Ecto neural progenitor cell (in vitro differentiated cells): ENCODE measurements at places on chromosomes 13 and 19.

DNA sequence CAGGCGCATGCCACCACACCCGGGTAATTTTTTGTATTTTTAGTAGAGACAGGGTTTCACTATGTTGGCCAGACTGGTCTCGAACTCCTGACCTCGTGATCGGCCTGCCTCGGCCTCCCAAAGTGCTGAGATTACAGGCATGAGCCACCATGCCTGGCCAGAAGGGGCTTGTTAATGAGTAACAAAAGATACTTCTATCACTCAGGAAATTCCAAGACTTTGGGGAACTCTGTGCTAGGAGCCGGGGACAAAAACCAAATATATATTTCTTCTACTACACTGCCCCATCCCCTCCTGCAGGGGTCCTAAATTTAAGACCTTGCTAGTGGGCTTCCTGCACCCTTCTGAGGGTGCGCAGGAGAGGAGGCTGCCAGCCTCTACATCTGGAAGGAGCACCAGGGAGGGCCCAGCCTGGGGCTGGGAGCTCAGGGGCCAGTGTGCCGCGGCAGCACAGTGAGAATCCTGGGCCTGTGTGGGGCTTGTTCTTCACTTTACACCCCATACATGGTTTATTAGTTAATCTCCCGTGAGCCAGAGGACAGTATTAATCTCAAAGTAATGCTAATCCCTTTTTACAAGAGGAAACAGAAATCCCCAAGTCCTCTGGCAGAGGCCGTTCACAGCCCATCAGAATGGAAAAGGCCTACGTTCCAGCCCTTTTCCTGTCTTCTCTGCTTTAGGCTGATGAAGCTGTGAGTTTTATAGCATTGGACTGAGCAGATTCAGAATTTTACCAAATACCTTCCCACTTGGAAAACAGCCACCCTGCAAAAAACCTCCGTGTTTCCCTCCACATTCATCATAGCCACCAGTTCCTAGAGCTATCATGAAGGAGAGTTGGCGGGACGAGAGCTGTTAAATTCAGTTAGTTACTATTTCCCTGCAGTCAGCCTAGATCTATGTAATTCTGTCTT lies 44.4 kb upstream of the NPAS1 start:
- no peak for DNase-seq

- no peak for DNase-seq
These were observed 10.1 kb upstream of the NFIX start for GRCh38 chr19:12985049-12985776.

DNA sequence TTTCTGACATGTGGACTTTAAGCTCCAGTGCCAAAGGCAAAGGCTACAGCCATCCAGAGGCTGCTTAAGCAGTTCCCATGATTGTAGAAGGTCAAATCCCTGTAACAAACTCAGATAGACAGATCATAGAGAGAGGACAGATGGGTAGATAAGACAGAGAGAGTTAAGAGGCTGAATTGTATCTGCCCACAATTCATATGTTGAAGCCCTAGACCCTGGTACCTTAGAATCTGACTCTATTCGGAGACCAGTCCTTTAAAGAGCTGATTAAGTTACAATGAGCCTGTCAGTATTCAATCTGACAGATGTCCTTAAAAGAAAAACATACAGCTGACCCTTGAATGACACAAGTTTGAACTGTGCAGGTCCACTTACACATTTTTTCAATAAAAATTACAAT lies 115.2 kb downstream of the RAP2A start:
- no peak for DNase-seq

DNA sequence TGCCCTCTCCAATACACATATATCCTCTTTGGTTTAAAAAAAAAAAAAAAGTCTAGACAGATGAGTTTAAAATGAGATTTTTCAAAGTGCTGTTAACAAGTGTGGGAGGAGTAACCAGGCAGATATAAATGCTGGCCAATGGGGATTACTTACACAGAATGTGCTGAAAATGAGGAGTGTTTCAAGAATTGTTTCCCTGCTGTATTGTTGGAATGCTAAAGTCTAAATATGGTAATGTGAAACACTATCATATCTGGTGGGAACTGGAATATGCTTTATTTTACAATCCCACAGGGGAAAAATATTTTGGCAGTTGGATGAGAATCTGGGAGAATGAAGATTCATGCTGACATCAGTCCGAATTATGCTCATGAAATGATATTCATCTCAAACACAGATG lies 250.7 kb downstream of the DCT start:
- no peak for DNase-seq

DNA sequence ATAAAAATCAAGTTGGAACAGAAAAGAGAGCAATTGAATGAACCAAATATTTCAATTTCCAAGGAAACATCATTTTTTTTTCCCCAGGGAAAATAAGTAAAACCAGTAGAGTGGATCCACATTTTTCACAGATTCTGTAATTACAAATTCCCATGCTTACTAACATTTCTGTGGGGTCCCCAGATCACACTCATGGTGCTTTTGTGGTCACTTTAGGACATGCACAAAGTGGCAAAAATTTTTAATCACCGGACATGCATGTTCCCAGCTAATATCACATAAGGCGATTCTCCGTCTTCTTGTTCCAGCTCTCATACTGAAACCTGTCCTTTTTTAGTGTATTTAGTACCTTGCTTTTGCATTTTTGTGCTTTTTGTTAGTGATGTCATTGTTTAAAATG lies 748.2 kb upstream of the SLITRK1 start:
- DNase-seq: no peak

- no peak for DNase-seq
These were observed 13.7 kb downstream of the MAU2 start for GRCh38 chr19:19334063-19334988.

GRCh38 chr19:47231215-47232054 lies 436 bp upstream of the BBC3 start:
- DNase-seq: peak; percentile 90

- no peak for DNase-seq
These were observed 7.4 kb downstream of the ZNF671 start for GRCh38 chr19:57719901-57720519.

DNA sequence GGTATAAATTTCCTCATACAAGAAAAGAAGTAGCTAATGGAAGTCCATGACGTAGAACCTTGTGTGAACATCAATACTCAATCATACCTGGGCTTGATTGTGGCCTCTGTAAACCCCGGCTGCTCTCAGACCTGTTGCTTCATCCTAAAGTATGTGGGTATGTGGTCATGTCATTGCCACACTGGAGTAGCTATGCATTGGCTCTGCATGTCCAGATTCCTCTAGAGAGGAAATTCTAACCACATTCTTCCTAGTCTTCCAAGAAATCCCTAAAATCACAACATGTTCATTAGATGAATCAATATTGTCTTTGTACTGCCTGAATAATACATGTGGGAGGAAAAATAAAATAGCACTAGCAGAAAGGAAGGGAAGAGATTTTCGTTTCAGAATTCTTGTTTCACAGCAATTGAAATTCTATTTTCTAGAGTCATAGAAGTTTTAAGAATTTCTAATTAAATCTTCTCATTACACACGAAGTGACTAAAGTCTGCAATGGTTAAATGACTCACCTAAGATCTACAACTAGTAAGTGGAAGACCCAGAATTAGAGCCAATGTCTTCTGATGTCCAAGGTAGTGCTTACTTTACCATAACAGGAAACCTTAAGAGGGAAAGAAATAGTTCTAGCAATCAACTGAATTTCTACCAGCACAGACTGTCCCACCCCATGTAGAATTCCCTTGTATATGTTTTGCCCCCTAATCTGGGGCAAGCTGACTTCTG lies 28.0 kb downstream of the RXFP2 start:
- DNase-seq: no peak

DNA sequence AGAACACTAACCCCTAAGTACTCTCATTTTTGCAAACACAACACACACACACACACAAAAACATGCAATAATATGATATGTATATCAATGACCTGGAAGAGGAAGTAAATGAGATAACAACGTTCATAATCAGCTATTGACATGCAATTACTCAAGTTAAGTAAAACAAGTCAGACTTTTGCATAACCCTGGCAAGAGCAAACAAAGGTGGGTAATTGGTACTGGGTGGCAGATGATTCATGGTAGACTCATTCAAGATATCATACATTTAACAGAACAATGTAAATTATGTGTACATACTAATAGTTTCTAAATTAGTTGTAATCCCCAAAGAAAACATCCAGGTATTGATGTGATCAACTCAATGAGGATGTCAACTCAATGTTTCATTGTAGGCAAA lies 508.8 kb downstream of the DACH1 start:
- DNase-seq: no peak

DNA sequence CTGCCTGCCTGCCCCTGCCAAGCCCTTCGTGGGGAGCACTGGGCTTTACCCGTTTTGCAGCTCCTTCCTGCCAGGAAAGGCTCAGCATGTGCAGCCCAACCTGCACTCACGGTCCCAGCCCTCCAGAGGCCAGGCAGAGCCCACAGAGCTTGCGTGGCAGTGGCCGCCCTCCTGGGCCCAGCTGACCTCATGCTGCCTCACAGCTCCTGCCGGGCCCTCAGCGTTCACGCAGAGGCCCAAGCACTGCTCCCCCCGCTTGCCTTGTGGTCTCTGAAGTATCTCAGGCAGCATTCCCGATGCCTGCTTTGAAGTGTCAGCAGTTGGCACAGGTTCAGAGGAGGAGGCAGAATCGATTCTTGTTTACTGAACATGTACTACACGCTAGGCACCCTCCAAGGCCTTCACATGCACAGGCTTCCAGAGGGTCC lies 32.5 kb downstream of the CAPN12 start:
- no peak for DNase-seq

DNA sequence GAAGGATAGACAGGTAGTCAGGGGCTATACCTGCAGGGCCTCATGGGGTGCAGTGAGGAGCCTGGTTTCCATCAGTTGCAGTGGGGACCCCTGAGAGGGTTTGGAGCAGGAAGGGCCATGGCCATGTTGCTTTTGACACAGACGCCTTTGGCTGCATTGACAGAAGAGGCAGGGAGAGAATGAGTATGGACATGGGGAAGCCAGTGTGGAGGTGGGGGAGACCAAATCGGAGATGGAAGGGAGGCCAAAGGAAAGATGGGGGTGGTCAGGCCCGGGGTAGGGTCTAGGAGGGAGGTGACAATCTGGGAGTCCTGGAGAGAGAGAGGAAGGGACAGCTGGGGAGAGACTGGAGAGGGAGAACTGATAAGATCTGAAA lies 1.3 kb downstream of the HSD11B1L start:
- DNase-seq: no peak

- no peak for DNase-seq
These were observed 33.1 kb upstream of the SERP2 start for GRCh38 chr13:44340508-44340907.

DNA sequence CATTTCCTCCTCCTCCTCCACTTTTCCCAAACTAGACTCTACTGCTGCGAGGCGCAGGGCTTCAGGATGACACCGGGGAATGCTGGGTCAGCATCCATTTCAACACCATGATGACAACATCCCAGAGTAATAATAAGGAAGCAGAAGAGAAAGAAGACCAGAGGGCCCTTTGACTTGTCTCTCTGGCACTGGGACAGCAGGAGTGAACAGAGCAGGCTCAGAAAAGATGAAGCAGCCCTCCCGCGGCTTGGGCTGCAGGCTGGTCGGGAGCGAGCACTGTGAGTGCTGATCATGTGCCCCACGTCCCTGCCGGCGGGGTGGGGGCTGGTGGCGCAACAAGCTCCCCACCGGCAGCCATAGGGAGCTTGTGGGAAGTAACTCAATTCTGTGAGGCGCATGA lies 30.5 kb downstream of the RANBP3 start:
- no peak for DNase-seq

DNA sequence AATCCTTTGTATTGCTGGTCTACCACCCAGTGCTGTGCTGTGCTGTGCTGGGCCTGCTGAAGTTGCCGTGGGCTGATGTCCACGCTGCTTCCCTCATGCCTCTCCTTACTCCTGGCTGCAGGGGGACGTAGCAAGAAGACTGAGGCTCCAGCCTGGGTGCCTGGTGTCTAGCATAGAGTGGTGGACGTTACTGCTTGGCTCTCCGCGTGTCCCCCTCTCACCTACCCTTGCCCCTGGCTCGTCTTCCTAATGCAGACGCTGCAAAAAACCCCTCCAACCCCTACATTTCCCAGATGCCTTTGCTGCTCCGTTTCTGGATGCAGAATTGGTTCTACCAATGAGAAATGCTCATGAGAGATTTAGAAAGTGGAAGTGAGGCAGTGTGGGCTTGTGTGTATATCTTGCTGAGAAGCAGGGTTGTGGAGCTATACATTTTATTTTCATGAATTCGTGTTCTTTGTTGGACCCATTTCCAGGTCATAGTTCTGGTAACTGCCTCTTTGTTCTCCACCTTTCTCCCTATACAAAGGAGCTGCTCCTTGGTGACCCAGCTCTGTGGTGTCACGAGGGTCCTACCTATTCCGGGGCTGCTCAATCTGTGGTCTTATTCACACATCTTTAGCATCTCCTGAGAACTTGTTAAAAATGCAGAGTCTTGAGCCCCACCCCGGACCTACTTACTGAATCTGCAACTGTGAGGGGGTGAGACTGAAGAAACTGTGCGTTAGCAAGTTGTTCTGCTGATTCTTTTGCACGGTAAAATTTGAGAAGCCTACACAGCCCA lies 7.9 kb upstream of the DENND1C start:
- DNase-seq: no peak

DNA sequence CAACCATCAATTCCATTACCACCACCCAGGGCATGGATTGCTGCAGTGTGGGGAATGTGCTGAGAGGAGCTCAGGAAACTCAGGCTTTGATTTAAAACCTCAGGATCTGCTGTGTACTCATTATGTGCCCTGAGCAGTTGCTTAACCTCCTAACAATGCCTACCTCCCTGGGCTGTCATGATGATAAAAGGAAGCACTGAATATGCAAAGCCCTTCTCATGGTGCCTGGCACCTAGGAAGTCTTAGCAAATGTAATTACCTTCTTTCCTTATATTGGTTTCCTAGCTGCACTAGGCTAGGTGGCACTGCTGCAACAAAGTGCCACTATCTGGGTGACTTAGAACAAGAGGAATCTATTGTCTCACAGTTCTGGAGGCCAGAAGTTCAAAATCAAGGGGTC lies 62.2 kb downstream of the KCTD12 start:
- DNase-seq: no peak

- no peak for DNase-seq
These were observed 15.9 kb downstream of the EPN1 start for GRCh38 chr19:55690769-55691545.

DNA sequence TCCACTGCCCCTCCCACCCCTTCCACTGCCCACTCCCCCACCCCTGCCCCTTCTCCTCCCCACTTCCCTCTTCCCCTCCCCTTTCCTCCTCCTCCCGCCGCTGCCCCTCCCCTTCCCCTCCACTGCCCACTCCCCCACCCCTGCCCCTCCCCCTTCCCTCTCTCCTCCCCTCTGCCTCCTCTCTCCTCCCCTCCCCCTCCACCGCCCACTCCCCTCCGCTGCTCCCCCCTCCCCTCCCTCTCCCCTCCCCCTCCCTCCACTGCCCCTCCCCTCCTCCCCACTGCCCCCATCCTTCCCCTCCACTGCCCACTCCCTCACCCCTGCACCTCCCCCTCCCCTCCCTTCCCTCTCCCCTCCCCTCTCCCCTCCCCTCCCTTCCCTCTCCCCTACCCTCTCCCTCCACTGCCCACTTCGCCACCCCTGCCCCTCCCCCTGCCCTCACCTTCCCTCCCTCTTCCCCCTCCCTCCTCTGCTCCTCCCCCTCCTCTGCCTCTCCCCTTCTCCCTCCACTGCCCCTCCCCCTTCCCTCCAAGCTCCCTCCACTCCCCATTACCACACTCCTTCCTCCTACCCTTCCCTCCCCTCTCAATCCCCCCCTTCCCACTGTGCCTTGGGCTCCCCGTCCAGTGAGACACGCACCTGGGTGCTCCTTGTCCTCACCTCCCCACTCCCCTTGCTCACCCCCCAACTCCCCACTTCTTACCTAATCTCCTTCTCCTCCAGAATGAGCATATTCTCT lies 21.9 kb downstream of the ATP8B3 start:
- DNase-seq: no peak

GRCh38 chr13:95060014-95060519 lies 241.2 kb downstream of the ABCC4 start:
- DNase-seq: no peak
